Pancreas (tissue), 10 donors: ENCODE measurements at places on chromosomes 4 and X.

DNA sequence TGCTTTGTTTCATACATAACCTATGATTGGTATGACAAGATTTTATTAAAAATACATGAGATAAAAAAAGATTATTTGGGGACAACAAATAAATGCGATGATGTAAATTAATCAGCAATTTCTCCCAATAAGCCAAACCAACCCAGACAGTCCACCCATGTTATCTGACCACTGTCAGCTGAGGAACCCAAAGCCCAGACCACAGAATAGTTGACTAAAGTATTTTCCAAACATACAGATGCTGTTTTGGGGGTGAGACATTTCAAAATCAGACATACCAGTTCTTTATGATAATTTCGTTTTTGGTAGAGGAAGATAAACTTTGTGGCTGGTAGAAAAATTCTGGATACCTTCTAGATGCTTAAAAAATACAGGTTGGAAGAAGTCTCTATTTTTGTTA, 650.8 kb upstream of the FAM241A start:
- DNase-seq = no peak

- DNase-seq = no peak
Observed at GRCh38 chr4:82437285-82438005, 7.1 kb downstream of the ENOPH1 start.

DNA sequence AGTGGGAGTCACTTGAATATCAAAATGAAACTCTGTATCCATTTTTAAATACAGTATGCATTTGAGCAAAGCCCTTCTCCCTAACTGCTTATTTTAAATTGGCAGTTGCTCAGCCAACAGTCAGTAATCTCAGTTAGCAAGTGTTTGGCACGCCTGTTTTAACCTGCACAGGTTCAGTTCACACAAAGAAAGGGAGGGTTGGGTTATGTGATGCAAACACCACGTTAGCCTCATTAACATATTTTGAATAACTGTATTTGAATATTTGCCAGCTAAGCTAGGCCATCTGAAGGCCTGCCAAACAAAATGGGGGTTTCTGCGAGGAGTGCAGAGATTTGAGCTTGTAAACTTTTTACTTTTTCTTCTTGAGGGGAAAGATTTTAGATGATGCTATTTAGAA, 19.8 kb downstream of the GAB1 start:
- no peak for DNase-seq

DNA sequence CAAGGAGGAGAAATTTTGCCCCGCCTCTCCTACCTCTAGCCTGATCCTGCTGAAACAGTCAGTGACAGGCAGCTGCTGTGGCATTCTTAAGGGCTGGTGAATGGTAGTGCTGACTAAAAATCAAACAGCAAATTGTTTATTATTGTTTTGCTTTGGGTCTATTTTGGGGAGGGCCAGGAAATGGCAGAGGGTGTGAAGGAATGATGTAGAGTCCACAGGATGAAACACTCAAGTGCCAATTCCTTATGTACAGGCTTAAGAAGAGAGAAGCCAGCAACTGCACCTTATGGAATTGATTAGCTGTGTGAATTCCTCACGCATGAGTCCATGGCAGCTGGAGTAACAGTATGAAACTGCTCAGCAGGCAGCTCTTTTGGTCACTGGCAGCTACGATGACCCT, 39.7 kb downstream of the VEGFC start:
- no peak for DNase-seq

- no peak for DNase-seq
Observed at GRCh38 chr4:169066934-169067333, 56.9 kb upstream of the CBR4 start.

GRCh38 chr4:25253071-25253445, 19.2 kb downstream of the PI4K2B start:
- no peak for DNase-seq

DNA sequence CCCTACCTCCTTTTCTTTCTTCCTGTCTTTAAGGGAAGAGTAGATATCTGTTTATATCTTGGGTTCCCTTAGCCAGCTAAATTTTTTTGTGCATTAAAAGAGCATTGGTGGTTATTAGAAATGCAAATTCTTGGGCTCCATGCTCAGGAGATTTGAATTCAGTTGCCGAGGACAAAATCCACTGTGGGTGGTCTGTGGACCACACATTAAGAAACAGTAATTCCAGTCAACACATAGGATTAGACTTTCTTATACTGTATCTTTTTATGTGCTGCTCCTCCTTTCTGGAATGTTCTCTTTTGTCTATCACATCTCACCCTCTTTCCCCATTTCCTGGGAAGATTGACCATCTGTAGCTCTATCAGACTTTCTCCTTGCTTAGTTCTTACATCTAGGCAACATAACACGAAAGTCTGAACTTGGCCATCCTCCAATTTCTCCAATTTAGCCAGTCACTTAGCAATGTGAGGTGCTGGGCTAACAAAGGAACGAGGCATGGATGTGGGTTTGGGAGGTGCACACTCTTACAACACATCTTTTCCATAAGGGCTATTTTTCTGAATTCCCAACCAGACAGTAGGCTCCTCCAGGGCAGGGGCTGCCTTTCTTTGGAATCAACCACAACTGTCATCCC, 5.3 kb upstream of the PDLIM3 start:
- no peak for DNase-seq

DNA sequence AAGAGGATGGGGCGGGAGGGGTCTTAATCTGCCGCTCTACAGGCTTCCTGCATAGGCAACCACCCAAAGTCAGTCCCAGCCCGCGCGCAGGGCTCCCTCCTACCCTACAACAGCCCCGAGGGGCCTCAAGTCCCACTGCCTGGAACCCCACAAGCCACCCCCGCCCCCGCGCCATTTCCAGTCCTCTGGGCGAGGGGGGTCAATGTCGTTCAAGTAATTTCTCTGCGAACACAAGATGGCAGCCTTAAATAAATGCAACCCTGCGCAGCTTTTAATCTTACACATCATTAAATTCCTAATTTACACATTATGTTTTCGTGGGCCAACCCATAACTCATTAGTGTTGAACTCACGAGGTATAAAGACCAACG, 92.9 kb downstream of the BCOR start:
- no peak for DNase-seq

DNA sequence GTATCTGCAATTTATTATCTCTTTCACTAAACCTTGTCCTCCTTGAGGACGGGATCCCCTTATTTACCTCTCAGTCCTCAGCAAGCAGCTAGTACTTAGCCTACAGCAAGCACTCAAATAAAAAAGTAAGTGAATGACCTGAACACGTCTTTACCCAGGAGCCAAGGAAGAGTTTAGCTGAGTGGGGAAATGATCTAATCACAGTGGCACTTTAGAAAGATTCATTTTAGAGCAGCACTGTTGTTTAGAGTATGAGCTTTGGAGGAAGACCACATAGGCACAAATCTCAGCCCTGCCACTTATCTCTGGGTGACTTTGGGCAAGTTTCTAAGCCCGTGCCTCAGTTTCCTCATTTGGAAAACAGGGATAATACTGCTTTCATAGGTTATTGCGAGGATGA, 2.7 kb downstream of the FAM120C start:
- DNase-seq = no peak

- no peak for DNase-seq
Observed at GRCh38 chrX:155148724-155149537, 67.3 kb upstream of the VBP1 start.

DNA sequence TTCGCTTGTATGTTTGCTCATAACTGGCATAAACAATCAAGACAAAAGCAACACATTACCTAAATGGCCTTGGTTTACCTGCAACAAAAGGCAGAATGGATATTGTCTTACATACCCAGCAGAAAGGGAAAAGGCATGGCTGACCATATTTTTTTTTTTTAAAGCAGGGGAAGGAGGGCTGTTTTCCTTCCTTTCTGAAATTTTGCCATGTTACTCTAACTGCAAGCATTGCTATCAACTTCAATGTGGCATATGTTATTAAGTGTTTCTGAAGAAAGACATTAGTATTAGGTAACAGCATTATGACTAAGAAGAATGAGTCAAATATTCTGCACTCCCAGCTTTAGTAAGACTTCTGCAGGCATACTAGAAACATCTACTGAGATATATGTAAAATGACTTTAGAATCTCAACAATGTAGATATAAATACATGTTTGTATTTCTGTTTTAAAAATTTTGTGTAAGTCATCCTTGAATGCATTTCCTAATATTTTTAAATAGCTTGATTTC, 512.6 kb upstream of the FAM241A start:
- DNase-seq = no peak

- no peak for DNase-seq
Observed at GRCh38 chrX:40202456-40202855, 104.7 kb upstream of the BCOR start.

DNA sequence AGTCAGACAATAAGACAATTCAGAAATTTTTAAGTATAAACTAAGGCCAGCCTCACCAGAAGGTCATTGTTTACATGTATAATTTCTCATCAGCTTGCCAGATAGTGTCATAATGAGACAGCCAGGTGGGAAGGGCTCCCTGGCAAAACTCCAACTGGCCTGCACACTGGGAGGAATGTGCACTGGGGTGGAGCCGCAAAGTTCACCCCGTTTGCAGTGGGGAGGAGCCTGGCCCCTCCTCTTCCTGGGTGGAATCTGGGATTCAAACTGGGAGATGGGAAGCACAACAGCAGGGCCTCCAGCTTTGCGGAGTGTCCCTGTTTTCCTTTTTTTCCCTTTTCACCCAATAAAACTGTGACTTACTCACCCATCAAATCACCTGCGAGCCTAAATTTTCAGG, 329.9 kb downstream of the SMARCA1 start:
- DNase-seq = no peak

GRCh38 chrX:12770440-12770839, 20.8 kb upstream of the PRPS2 start:
- no peak for DNase-seq

DNA sequence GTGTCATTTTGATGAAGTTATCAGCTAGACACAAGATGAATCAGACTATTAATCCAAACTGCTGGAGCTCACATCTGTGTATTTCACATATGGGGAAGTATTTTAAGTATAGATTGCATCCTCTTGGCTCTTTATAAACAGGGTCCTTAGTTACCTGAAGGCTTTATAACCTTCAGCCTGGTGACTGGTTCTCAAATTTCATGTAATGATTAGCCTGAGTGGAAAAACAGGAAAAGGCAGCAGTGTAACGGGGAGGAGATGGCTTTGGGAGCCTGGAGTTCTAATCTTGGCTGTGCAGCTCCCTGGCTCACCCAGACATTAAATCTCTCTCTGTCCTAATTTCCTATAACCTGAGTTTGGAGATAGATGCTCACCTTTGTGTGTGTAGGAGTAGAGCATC, 103.8 kb upstream of the HPF1 start:
- DNase-seq = no peak

GRCh38 chr4:74897386-74897785, 35.5 kb upstream of the PARM1 start:
- no peak for DNase-seq

GRCh38 chr4:176817204-176817603, 24.5 kb upstream of the VEGFC start:
- DNase-seq = no peak

DNA sequence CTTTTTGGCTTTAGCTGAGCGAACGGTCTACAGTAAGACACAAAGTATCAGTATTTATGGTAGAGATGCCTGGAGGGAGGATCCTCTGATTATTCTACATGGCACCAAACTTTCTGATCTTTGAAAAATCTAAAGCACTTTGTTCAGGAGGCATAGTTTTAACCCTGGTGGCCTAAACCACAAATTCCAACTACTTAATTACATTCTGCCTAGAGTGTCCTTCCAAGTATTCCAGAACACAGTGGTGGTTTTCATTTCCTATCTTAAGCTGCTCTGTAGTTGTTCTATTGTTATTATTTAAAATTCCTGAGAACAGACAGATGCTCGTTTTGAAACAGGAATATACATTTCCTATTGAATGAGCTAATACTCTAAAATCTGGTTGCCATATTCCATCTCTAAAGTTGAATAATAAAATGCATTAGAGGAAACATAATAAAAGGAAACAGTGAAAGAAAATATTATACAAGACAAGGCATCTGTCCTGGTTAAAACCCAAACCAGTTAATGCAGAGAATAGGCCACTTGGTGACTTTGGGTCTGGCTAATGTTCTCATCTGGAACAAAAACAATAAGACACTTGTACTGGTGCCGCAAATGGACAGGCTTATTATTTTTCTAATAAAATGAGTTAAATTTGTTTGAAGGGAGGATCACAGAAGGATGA, 657.4 kb downstream of the SPRY1 start:
- DNase-seq = no peak

DNA sequence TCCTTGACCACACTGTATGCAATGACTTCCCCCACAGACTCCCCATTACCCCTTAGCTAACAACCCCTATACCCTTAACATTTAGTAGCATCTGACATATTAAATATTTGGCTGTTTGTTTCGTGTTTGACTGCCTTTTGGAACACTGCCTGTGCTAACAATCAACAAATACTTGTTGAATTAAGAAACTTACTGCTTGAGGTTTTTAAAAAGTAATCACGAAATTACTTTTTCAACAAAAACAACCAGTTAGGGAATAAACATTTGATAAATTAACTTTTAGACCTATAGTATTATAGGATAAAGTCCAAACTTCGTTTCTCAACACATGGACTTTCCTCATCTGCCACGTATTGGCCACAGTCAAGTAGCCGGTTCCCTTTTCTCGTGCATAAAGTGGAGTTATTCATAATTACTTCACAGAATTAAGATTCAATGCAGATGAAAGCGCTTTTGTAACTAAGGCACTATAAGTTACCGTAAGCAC, 555 bp upstream of the ELMOD2 start:
- DNase-seq = no peak

DNA sequence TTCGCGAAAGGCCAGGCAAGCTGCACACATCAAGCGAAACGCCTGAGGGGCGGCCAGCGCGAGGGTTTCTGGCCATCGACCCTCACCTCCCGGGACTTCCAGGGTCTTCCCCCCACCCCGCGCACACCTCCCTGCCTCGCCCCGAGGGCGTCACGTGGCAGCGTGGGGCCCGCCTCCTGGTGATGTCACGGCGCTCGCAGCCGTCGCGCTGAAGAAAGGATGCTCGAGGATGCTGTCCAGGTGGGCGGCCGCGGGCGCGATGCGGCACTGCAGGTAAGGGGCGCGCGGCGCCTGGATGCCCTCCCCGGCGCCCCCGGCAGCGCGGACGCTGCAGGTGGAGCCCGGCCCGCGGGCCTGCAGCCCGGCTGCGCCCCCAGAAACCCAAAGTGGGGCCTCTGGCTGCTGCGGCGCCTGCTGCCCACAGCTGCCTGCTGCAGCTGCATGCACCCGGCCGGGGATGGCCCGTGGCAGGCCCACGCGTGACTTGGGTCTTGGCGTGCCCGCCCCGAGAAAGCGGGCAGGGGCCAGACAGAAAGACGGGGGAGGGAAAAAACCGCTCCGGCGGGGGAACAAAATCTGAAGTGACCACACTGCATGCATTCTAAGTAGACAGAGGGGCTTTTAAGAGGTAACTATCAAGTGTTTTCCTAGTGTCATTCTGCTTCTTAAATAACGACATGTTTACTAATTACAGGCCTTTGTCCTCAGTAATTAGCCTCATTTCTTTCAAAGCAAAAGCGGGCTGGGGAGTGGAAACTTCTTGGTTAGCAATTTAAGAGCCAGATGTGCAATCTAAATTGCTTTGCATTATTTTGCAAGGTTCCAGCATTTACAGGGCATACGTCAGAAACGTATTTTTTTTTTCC, 1.7 kb downstream of the CLCN4 start:
- DNase-seq = no peak

- no peak for DNase-seq
Observed at GRCh38 chr4:187504974-187505797, 490.4 kb upstream of the ZFP42 start.
